Esophagus muscularis mucosa (tissue), 4 donors: ENCODE measurements at places on chromosomes 3 and 15. TPM values are rescaled to one million over a fixed set of nuclear protein-coding genes. Genes with fewer than 3 reads are reported as not detected.

- DNase-seq, result no peak
Measured at GRCh38 chr3:11641316-11641682, 2.4 kb downstream of the VGLL4 start.

- DNase-seq, result no peak
Measured at GRCh38 chr3:110519071-110519470, 552.5 kb upstream of the NECTIN3 start.

DNA sequence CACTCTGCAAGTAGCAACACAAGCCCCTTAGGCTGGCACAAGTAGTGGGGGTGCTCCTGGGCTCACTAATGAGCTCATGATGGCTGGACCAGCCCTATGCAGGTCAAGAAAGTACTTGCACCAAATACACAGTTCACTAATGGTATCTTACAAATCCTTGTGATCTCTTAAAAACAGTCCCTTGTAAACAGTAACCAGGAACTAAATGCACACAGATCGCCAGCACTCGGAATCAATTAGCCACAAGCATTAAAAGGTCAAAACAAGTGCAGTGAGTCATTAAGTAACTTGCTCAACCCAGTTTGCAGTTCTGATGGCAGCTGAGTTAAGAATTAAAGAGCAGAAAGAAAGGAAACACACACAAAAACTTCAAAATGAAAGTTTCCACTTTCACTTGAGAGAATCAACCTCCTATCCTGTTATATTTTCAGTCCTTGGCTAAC is 43.2 kb downstream of the ARHGEF3 start:
- no peak for DNase-seq

DNA sequence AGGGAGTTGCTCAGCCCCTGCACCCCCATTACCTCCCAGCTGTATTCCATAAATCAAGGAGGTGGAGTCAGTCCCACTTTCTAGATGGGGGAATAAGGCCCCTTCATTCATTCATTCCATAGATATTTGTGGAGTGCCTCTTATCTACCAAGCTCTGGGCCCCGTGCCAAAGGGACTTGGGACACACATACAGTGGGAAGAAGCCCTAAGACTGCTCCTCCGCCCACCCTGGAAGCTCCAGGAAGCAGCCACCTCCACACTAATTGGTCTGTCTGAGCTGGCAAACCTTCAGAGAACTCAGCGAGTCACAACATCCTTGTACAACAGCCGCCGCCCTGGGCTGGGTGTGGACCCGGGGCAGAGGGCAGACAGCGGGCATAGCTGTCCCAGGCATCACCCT is 6.4 kb downstream of the STRA6 start:
- DNase-seq, result no peak

GRCh38 chr3:110227991-110228390 is 843.6 kb upstream of the NECTIN3 start:
- no peak for DNase-seq

The C3orf70 gene
- 33.1 TPM for total RNA-seq

The KLHL40 gene
- total RNA-seq, result not detected

The TTC21A gene
- 1.7 TPM for total RNA-seq

The CSPG4 gene
- 169 TPM for total RNA-seq

The WDR5B gene
- total RNA-seq, result 3.0 TPM
